ENCODE measurements at places on chromosomes 4 and X.

DNA sequence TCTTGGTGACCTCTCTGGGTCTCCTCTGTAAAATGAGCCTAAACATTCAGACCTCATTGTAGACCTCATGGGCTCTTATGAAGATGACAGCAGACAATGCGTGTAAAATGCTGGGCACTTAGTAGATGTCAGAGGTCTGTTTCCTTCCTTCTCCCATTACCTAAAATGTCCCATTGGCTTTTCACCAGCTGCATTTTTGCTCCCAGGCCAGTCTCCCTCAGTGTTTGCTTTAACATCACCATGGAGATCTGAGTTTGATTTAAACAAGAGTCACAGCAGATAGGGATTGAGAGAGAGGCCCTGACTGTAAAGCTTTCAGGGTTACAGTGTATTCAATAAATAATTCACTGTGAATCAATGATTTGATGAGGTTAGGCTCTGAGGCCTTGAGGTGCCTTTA, 24.3 kb downstream of the PSAPL1 start:
- DNase-seq: no peak

- DNase-seq: no peak
Measured at GRCh38 chrX:14235004-14235403, 205.3 kb upstream of the GEMIN8 start.

GRCh38 chr4:89324671-89325070, 17.1 kb upstream of the GPRIN3 start:
- no peak for DNase-seq

DNA sequence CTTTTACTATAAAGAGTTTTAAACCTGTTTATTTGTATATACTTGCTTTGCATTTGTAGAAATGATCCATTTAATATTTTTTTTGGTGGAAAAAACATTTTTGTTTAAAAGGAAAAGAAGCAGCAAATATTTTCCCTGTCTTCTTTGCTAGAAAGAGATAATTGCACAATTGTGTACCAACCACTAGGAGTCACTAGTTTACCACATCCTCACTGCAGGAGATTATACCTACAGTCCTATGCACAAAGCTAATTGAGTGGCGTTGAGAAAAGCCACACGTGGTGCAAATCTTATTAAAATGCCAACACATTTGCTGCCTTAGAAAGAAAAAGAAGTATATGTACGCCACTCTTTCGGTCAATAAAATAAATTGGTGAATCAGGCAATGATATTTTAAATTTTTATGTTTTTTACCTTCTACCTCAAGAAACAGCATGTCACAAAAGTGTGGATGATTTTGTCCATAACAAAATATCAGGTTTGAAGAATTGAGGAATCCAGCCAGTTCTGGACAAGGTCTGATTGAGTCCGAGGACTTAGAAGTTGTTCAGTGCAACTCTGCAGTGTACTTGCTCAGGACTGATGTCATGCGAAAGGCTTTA, 102.9 kb downstream of the GRXCR1 start:
- no peak for DNase-seq

DNA sequence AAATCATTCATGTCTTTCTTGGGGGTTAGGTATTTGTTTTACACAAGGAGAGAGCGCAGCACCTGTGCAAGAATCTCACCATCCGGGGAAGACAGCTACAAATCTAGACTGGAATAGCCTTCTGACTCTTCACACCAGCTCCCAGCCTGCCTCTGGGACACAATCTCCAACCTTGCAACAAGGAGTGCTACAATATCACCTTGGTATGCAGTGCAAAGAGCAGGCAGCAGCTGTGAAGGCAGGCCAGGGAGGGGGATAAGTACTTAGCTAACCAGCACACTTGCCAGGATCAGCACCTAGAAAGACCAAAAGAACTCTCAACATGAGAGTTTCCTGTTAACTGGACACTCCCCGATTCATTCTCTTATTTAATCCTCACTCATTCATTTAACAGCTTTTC, 235.3 kb downstream of the AR start:
- DNase-seq: no peak

DNA sequence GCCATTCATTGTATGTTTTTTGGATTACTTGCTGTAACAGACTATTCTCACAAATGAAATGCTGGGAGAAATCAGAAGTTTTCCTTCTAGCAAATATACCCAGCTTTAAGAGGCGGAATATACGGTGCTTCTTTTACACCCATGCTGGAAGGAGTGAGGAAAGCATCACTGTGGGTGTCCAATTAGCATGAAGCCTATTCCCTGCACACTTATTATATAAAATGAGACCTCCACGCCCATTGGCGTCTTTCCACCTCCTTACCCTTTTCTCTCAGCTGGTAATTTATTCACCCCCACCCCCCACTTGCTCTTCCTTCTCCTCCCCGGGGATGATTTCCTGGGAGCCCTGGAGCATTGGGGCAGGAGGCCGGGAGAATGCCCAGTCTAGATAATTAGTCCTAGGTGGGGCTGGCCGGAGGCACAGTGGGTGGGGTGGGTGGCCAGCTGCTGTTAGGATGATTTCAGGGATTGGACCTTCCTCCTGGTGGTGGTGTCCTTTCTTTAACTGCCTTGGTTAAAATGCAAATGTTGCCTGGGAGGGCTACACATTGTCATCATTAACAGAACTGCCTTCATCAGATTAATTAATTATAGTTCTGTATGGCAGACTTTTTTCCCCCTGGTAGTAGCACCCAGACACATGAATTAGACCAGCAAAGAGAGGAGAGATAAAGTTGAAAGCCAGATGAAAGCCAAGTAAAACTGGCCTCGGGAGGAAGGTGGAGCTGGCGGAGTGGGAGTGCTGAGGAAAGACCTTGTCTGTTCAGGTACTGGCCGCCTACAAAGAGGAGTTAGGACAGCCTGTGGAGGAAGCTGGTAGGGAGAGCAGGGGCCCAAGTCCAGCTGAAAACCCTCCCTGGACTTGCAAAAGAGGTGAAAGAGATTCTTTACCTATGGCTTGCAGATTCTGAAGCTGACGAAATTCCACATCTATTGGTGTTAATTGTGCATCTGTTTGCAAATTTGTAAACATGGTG, 11.4 kb downstream of the SHROOM2 start:
- DNase-seq: no peak

DNA sequence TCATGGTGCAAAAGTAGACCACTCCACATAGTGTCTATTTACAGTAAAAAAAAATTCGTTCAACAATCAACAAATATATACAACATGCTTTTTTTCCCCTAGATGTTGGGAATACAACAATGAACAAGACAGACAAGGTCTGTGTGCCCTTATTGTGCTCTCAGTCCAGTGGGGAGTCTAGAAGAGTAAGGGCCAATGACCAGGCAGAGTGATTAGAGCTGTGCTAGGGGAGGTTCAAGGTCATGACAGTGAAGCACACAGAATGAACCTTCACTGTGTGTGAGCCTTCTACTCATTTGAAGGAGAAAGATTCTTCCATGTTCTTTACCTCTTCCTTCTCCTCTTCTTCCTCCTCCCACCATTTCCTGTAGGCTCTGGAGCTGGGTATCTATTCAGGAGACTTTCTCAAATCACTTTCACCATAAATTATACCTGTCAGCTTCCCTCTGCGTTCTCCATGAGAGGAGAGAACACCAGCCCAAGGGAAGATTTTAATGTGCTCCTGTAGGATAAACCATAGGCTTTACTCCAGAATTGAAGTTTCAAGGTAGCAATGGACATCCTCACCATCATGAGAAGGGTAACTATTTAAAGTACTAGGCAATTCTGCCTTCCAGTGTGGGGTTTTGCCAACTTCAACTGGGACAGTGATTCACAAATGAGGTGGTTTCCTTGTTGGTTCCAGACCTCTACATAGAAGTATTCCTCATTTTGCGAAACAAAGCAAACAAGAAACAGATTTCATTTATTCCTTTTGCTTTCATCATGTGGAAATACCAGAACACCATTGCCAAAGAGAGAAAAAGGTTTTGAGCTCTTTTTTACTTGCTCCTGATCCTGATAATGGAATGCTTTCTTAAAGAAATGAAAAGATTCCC, 246.9 kb upstream of the GPC4 start:
- DNase-seq: no peak

DNA sequence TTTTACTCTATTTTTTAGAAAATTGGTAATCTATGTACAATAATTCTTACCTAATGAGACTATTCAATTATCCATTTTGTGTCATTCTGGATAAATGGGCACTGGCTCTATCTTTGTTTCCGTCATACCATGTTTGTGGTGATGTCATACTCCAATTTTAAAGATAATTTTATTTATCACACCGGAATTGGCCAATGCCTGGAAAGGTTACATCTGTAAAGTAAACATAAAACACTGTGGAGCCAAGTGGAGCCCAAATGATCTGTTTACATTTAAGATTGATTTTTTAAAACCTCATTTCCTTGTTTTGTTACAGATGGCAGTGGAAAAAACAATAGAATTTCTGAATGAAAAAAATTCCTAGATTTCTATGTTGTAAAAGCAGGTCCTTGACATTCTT, 120.2 kb upstream of the GPRIN3 start:
- no peak for DNase-seq

- no peak for DNase-seq
Measured at GRCh38 chrX:129813662-129814368, 29.9 kb downstream of the ZDHHC9 start.

DNA sequence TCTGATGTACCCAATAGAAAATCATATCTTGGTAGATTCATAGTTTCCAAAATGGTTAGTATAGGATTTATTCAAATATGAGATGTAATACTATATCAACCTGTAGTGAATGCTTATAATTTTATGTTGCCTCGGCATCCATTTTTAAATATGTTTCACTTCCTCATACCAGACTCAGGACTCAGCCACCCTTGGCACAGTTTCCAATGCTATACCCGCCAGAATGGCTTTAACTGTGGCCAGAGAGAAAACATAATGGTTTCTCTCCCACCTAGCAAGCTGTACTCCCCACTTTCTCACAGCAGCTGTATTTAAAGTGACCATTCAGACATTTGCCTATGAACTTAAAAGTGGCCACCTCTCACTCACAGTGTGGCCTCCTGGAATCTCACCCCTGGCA, 466.6 kb upstream of the PABPC4L start:
- no peak for DNase-seq

GRCh38 chrX:66008328-66008970, 31.4 kb downstream of the VSIG4 start:
- no peak for DNase-seq

DNA sequence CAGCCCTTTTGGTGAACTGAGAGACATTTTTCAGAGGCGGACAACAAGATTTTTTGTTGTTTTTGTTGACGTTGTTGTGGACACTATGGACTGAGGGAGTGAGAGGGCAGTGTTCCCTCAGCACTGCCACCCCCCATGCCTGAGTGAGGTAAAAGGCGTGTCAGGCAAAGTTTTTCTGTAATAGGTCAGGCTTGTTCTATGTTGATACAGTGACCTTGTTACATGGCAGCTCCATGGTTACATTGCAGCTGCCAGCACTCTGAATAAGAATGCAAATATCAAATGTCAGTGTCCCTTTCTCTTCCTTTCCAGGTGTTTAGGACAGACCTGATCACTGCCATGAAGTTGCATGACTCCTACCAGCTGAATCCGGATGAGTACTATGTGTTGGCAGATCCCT, 36.6 kb downstream of the JADE1 start:
- DNase-seq: no peak

DNA sequence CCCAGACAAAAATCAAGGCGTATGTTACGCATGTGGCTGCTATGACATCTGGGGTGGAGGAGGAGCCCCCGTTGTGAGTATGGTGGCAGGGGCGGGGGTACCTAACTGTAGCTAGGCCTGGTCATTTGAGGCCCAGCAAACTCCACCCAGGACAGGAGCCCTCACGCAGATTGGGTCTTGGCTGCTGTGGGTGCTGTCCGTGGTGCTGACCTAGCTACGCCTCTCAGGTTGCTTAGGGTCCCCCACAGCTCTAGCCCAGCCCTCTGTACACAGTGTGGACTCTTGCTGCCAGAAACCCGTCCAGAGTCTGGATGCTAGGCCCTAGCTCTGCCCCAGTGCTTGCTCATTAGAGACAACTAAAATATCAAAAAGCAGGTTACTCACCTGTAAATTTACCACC, 146.7 kb upstream of the PSAPL1 start:
- no peak for DNase-seq

DNA sequence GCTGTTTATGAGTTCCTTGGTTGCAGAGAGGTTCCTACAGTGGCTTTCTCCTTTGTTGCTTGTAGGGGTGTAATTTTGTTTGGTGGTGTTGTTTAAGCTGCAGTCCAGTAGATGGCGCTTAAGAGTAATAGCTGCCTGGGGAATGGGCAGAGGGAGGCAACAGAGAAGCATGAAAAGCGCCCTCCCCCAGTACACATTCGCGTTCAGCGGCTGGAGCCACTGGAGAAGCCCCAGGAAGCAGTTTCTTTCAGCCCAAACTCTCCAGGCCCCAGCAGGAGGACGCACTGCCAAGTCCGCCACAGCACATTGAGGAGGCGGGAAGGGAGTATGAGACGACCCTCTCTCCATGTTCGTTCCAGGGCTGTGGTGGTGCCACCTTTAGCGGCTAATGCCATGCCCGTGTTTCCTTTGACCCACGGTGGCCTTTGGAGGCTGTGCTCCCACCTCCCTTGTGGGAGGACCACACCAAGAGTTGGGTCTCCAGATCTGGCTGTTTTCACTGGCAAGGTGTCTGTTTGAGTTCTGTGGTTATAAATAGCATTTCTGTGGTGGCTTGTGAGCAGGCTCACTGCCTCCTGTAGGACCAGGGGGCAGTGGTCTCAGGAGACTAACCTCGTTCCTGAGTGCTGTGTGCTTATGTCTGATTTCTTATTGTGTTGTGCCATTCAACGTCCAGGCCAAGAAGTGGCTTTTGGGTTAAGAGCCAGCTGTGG, 252.3 kb downstream of the ARHGAP10 start:
- no peak for DNase-seq

DNA sequence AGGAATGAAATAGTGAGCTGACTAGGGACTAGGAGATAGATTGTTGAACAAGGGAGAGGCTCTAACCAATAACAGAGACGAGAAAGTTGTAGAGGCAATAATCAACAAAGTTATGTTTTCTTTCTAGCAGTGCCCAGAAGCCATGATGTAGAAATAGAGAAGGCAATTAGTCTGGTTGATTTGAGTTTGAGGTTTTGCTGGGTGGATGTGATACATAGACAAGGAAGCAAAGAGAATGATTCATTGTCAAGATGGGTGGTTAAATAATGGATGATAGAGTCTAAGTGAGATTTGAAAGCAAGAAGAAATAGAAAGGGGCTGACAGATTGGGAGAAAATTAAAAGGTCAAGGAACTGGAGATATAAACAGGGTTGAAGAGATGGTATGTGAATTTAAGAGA, 11.2 kb downstream of the RBM41 start:
- no peak for DNase-seq

- DNase-seq: no peak
Measured at GRCh38 chrX:78831523-78831922, 84.0 kb downstream of the LPAR4 start.

DNA sequence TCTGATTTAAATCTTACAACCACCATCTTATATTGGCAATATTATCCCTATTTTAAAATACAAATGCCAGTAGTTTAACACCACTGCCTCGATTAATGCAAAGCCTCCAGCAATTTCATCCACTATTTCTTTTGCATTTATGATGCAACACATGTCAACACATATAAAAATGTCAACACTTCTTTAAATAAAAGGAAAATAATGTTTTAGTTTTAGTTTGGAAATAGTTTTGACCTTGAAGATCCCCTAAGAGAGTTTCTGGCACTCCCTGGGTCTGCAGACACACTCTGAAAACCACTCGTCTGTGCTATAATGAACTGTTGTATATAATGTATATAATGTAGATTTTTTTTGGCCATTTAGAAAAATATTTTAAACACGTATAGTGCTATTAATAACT, 99.0 kb downstream of the CAMK2D start:
- no peak for DNase-seq
